ENCODE measurements at places on chromosomes 4 and X. TPM values are rescaled to one million over a fixed set of nuclear protein-coding genes. Genes with fewer than 3 reads are reported as not detected.

DNA sequence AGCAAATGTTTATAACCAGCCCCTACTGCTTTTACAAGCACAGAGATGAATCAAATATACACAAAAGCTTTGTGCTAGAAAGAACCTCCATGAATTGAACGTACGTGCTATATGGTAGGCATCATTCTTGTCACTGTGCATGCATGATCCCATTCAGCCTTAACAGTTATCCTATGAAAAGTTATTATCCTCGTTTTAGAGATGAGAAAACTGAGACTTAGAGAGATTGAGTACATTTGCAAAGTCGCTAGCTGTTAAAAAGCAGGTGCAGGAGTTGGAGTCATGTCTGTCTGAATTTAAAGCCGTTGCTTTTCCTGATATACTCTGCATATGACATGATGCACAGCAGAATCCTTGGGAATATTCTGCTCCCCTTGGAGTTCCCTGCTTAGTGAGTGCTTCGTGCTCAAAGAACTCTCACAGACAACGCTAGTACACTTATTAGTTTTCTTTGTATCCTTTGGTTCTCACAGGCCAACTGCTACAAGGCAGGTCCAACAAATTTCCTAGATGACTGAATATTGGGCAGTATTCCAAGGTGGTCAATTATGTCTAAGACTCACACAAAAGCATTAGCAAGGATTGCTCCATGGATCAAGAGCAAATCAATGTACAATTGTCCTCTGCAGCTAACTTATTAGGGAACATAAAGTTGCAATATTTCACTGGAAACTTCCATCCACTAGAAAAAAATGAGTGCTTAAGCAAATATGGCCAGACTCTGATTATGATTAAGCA lies 42.8 kb upstream of the TRIM2 start:
- DNase-seq = no peak

DNA sequence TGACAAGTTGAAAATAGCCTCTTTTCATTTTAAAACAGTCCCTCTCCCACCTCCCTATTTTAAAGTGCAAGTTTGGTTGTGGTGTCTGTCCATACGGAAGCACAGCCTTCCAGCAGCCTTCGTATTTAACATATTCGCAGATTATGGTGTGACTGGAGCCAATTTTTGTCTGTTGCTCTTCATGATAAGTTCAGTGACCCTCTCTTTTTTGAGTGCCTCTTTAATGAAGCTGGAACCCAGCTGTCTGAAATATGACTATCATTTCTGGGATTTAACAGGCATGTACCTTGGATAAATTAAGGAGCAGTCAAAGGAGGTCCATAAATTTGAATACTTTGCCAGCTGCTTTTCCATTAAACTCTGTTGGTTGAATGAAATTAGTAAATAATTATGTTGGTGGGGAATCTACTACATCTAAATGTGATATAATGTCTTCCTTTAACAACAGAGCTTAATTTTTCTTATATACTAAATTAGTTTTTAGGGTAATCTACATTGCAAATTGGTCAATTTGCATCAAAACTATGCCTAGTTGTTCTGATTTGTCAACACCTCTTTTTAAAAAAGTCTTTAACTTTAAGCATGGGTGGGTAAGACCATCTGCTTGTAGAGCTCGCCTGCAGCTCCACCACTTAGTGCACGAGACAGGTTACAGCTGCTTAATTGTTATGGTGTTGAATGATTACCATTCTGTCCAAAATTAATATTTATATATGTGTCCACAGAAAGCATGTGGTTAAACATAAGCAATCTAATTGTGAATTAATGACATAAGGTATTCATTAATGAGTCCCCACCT lies 216.6 kb downstream of the DCTD start:
- DNase-seq = no peak

STAP1 gene
- not detected for total RNA-seq

NCAPG gene
- total RNA-seq = 0.90 TPM

GRCh38 chr4:134934036-134934808 lies 732.6 kb upstream of the PABPC4L start:
- DNase-seq = no peak

LAS1L gene
- 33.3 TPM for total RNA-seq

GRCh38 chrX:30577362-30577991 lies at the start of gene TASL:
TASL (minus strand) TSS chrX:30577766; CDS start chrX:30560355, 17,411 bp downstream.
- no peak for DNase-seq

Measured in tibial nerve (tissue), 4 donors.